ENCODE measurements at places on chromosomes 12 and 14.
A peak's percentile ranks its signal among the peaks of the same experiment; 100 is the strongest.

- no peak for DNase-seq
Observed at GRCh38 chr12:113474635-113475436, 3.2 kb upstream of the LHX5 start.

GRCh38 chr12:123942238-123942653 is 30.4 kb downstream of the CCDC92 start:
- no peak for DNase-seq

DNA sequence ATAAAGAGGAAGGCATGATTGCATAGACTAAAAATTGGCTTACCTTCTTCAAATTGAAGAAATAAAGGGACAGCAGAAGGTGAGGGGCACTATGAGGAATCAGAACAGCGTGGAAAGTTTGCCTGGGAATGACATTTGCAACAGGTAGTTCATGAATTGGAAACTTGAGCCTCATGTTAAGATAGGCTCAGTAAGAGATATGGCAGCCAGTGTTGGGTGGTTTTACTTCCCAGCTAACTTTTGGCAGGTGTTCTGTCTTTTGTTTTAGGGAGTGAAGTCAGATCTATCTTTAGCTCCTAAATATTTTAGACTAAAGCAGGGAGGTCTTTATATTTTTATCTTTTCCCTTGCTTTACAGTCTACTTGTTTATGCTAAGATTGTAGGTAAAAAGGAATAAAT is 122.4 kb downstream of the ANO6 start:
- no peak for DNase-seq

GRCh38 chr12:43805149-43805859 is 813 bp downstream of the TWF1 start:
- DNase-seq = no peak

GRCh38 chr14:98290596-98290995 is 981.4 kb downstream of the BCL11B start:
- DNase-seq = no peak

GRCh38 chr12:24396224-24396623 is 446.8 kb upstream of the SOX5 start:
- DNase-seq = no peak

GRCh38 chr12:56874821-56875220 is 59.4 kb downstream of the SDR9C7 start:
- DNase-seq = no peak

DNA sequence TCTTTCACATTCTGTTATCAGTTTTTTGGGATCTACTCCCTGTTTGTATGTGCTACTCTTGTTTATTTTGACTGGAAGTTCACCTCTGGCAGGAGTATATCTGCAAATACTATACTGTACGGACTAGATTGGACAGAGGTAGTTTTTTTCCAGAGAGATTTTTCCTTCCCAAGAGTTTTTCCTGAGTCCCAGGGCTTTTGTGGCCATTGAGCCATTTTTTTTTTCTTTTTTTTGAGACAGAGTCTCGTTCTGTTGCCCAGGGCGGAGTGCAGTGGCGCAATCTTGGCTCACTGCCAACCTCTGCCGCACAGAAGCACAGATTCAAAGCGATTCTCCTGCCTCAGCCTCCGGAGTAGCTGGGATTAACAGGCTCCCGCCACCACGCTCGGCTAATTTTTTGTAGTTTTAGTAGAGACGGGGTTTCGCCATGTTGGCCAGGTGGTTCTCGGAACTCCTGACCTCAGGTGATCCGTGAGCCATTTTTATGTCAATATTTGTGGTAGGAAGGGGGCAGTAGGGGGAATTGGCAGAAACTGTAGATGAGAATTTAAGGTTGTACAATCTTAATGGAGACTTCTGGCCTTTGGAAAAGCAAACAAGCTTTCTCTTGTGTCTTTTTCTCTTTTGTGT is 19.4 kb downstream of the KTN1 start:
- DNase-seq = no peak

- no peak for DNase-seq
Observed at GRCh38 chr14:43956741-43957140, 550.3 kb downstream of the FSCB start.

DNA sequence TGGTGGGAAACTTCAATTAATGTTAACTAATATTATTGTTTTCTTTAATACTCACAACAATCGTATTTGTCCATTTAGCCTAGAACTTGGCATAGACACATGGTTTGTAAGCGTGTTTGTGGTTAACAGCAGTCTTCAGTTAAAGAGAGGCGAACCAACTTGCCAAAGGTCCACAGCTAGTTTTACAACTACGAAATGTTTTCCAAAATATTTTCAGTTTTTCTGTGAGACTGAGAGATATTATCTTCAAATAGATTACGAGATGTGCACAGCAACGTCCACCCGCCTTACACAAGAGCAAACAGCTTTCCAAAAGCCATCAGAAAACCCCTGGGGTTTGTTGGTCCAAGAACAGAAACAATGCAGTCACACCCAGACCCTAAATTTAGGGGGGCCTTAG is 58.6 kb upstream of the RASSF3 start:
- no peak for DNase-seq

DNA sequence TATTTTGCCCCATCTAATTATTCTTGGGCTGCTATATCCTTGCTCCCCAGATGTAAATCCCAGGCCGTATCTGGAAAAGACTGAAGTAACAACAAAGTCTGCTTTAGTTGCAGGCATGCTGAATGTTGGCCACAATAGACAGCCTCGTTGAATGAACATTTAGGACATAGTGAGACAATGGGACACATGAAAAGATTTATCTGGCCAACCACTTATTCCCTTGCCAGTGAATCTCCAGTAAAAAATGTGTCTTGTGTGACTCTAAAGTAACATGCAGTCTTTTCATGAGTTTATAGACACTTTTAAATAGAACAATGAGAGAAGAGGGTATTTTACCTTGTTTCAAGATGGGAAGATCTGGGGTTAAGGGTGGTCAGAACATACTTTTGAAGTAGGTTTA is 60.2 kb upstream of the STXBP6 start:
- no peak for DNase-seq

DNA sequence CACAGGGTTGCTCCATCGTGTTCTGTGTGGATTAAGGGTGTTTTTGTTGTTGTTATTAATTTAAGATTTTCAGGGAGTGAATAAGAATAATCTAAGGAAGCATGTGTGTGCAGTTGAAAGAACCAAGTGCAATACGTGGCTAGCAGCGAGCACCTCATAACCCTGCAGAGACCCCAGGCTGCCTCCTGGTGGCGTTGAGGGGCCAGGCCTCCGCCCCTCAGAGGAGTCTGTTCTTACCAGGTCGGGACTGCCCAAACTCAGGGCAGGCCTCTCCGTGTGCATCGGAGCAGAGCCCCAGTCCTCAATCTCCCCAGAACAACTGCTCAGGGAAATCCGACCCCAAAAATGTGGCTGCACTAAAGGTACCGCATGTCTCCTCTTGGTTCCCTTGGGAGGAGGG is 36.8 kb downstream of the IL31 start:
- no peak for DNase-seq

DNA sequence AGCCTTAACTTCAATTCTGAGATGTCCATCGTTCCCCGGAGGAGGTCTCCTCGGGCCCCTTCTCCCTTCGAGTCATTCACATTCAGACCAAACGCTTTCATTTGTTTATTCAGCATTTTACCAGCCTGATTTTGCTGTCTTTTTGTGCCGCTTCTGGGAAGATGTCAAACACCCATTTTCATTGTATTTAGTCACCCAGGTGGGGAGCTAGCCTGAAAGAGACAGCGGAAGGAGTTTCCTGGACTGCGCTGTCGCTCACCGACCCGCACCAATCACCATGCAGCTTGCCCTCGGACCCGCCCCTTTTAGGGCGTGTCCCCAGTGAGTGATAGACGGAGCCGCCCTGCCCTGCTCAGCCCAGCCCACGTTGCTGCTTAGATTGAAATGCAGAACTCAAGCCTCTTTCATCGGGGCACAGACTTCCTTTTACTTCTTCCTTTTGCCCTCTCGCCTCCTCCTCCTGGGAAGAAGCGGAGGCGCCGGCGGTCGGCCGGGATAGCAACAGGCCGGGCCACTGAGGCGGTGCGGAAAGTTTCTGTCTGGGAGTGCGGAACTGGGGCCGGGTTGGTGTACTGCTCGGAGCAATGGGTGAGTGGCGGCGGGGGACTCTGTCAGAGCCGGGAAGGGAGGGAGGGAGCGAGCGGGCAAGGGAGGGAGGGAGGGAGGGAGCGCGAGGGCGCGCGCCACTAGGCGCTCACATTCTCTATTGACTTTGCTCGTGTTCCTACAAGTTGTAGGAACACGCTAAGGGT is at the start of gene PAX9:
PAX9 (plus strand) TSS at position 355 of the 752 bp plus-strand sequence; CDS start at position 585, 230 bp downstream.
- DNase-seq = no peak

DNA sequence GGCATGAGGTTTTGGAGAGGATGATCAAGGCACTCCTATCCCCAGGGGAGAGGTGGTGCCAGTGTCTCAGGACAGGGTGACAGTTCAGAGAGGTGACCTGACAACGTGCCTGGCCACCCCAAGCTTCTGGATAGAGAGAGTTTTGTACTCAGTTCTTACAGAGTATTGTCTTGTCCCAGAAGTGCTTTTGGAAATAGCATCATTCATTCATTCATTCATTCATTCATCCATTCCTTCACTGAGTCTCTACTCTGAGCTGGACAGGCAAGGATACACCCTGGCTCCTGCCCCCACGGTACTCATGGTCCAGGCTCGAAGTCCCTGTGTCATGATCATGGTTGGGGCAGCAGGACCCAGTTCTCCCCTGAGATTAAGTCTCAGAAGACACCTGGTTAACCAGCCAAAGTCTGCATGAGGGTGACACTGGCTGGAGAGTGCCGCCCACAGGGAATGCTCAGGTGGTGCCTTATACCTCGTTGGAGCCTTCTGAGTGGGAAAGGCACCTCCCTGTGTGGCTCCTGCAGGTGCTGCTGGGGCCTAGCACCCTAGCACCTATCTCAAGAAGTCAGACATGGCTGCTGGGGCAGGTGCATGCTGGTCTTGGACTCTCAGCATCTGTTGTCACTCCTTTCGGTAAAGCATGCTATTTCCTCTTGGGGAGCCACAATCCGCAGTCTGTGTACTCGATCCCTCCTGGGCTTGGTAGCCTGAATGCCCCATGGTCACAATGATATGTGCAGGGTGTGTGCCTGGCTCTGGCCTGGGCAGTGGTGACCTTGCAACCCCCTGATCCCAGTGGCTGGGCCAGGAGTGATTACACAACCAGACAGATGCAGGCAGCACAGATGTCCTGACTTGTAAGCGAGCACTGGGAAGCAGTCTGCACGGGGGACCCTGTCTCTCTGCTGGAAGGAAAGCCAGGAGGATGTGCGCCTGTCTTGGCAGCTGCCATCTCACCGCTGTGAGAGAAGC is 57.8 kb downstream of the C14orf132 start:
- DNase-seq = no peak

DNA sequence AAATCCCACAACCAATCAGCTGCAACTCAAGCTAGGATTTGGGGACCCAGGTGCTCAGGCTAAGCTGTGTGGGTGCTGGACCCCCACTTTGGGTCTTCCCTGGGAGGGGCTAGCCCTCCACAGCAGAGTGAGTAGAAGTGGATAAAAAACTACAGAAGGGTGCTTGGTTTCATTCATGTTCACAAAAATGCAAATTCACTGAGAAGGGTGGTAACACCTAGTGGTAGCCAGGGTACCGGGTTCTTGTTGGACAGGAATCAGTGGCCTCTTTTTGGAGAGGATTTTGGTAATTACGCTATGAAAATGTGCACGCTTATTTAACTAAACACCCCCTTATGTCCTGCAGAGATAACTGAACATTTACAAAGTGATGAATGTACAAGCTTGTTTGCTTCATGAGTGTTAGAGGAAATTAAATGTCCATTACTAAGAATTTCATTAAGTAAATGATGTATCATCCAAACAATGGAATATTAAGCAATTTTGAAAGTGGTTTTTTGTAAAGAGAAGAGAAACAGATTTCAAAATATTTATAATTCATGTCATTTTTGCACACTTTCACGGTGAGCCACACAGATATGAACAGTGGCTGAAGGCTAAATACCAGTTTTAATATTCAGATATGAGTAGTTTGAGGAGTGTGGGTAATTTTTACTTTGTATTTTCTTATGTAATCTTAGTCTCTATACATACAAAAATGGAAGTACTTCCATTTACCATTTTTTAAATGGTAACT is 78.3 kb downstream of the DDX51 start:
- no peak for DNase-seq

- DNase-seq = no peak
Observed at GRCh38 chr12:1132311-1132710, 141.3 kb downstream of the ERC1 start.

GRCh38 chr12:67382241-67382871 is 113.2 kb downstream of the CAND1 start:
- no peak for DNase-seq

DNA sequence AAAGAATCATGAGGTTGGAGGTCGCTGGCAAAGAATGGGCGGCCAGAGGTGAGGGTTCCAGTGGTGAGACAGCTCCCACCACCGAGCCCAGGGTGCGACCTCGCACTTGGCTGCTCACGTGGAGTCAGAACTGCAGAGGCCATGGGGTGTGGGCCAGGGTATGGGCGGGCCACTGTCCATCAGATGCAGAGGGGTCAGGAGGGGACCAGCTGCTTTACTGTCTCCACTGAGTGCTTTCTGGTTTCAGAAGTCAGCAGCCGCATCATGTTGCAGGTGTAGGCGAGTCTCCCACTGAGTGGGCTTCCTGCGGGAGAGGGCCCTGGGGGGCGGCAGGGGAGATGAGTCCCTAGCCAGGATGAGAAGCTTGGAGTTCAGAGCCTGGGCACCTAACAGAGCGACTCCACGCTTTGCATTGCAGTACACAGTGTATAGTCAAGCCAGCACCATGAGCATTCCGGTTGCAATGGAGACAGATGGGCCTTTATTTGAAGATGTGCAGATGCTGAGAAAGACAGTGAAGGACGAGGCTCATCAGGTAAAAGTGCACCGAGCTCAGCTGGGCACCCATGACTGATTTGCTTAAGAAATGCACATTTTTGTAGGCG is 46.9 kb upstream of the DYNC1H1 start:
- DNase-seq = no peak

DNA sequence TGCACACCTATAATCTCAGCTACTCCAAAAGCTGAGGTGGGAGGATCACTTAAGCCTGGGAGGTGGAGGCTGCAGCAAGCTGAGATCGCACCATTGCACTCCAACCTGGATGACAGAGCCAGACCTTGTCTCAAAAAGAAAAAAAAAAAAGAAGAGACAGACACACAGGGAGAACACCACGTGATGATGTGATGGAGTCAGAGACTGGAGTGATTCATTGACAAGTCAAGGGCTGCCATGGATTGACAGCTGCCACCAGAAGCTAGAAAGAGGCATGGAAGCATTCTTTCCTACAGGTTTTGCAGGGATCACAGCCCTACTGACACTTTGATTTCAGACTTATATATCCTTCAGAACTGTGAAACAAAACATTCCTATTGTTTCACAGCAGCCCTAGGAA is 3.5 kb upstream of the HCFC2 start:
- no peak for DNase-seq

GRCh38 chr12:2382370-2383155 is 329.8 kb downstream of the CACNA1C start:
- DNase-seq = no peak

GRCh38 chr14:103871596-103872480 is 24.5 kb upstream of the PPP1R13B start:
- DNase-seq = peak; percentile 43

GRCh38 chr12:131618303-131618658 is 92.6 kb upstream of the SFSWAP start:
- DNase-seq = no peak

DNA sequence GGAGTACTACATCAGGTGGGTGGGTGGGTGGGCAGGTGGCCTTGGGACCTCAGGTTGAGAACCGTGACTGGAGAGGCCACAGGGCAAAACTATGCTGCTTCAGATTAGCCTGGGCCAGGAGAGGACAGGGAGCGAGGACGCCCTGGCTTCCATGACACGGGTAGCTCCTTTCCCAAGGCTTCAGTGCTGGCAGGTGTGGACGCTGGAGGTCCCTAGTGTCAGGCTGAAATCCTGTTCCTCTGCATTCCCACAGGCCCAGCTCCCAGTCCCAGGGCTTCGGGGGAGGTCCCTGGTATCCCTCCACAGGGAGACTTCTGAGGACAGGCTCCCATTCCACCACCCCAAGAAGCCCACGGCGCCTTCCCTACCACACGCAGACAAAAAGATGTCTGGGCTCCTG is 31.6 kb downstream of the CCDC92 start:
- DNase-seq = no peak
